ENCODE measurements at places on chromosomes 16 and 17.

DNA sequence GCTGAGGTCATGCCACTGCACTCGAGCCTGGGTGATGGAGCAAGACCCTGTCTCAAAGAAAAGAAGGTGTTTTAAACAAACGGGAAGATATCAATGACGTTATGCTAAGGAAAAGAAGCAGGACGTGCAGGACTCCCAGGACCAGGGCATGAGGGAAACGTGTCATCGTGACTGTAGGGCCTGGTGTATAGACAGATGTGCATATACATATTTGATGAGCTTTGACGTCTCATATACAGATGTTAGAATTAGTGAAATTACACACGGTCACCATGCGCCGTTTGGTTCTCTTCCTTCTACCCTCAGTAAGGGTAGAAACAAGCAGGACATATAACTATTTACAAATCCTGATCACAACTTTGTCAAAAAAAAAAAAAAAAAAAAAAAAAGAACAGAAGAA lies 17.6 kb upstream of the PVALEF start:
- no peak for DNase-seq

- DNase-seq, result peak; percentile 31
These were observed 3.1 kb downstream of the SPNS3 start for GRCh38 chr17:4436846-4437245.

GRCh38 chr16:18788828-18789514 lies 1.2 kb downstream of the RPS15A start:
- no peak for DNase-seq

DNA sequence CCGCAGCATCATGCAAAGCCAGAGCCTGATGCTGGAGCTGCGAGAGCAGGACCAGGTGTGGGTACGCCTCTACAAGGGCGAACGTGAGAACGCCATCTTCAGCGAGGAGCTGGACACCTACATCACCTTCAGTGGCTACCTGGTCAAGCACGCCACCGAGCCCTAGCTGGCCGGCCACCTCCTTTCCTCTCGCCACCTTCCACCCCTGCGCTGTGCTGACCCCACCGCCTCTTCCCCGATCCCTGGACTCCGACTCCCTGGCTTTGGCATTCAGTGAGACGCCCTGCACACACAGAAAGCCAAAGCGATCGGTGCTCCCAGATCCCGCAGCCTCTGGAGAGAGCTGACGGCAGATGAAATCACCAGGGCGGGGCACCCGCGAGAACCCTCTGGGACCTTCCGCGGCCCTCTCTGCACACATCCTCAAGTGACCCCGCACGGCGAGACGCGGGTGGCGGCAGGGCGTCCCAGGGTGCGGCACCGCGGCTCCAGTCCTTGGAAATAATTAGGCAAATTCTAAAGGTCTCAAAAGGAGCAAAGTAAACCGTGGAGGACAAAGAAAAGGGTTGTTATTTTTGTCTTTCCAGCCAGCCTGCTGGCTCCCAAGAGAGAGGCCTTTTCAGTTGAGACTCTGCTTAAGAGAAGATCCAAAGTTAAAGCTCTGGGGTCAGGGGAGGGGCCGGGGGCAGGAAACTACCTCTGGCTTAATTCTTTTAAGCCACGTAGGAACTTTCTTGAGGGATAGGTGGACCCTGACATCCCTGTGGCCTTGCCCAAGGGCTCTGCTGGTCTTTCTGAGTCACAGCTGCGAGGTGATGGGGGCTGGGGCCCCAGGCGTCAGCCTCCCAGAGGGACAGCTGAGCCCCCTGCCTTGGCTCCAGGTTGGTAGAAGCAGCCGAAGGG lies 24.2 kb downstream of the C1QTNF1 start:
- DNase-seq, result no peak

GRCh38 chr16:53713403-53714204 lies 9.6 kb downstream of the FTO start:
- DNase-seq, result no peak

GRCh38 chr17:46010597-46011186 lies 11.6 kb downstream of the STH start:
- no peak for DNase-seq

- peak; percentile 82 for DNase-seq
These were observed 22.5 kb downstream of the RAB11FIP4 start for GRCh38 chr17:31413874-31414549.

DNA sequence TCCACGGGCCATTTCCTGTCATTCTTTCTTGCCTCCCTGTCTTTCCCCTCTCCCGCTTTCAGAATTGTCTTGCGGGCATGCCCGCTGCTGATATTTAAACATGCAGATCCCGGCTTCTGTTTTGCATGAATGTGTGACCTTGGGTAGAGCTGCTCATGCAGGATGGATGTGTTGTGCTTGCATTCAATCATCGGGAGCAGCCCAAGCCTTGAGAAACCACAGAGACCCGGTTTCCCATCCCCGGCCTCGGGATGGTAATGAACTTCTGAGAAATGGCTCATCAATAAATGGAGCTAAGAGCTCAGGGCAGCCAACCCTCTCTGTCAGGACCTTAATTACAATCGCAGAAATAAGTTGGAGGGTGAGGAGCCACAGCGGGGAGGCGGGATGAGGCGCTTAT lies 303.7 kb upstream of the TNRC6C start:
- no peak for DNase-seq
